Activated naive CD8-positive, alpha-beta T cell treated with anti-CD3 and anti-CD28 coated beads, Interleukin-2, amount 50 U/mL, for 24 hours (primary cell): ENCODE measurements at places on chromosomes 7 and 10.

DNA sequence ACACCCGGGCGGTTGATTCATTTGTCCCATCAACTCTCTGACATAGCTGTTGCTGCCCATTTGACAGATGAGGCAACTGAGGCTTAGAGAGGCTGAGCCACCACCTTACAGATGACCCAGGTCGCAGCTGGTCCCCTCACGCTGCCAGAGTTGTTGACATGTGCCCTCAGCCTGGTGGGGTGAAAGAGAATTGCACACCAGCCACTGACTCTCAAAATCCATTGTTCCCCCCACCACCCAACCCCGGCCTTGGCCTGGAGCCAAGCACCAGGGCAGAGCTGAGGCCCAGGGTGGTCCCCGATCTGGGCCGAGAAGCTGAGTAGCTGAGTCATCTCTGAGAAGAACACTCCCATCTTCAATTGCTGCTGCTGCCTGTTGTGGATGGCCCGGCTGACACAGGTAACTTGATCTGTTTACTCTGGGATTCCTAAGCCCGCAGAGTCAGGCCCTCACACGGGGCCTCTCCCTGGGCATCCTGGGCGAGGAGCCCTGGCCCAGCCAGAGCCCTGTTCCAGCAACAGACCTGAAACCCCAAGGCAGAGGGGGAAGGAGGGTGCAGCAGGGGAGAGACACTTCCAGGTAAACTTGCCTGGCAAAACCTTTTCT, 27.5 kb downstream of the PVRIG start:
- peak; percentile 38 for DNase-seq

GRCh38 chr7:38893061-38893460, 15.9 kb downstream of the VPS41 start:
- DNase-seq = no peak

- DNase-seq = no peak
Observed at GRCh38 chr10:15829495-15829894, 30.8 kb downstream of the MINDY3 start.

- DNase-seq = no peak
Observed at GRCh38 chr10:124149189-124150042, 56.0 kb upstream of the CHST15 start.

GRCh38 chr7:113873554-113874151, 45.2 kb downstream of the PPP1R3A start:
- DNase-seq = no peak

DNA sequence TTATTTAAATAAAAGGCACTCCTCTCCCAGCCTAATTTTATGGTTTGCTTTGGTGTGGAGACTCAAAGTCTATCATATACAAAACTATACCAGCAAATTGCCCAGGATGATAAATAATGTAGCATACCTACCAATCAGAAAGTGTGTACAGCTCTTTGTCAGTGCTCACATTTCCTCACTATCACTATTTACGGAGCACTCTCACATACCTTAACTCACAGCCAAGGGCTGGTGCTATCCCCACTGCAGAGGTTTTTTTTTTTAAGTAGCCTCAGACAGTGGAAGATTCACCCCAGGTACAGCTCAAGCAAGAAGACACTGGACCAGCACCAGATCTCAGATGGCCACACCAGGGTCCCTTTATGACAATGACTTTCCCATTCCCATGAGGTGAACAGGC, 2.5 kb downstream of the PDLIM1 start:
- DNase-seq = no peak

GRCh38 chr10:49024484-49024883, 84.8 kb upstream of the LRRC18 start:
- DNase-seq = no peak

GRCh38 chr10:22740180-22740579, 25.8 kb upstream of the PIP4K2A start:
- no peak for DNase-seq

GRCh38 chr10:49596836-49597235, 13.3 kb upstream of the SLC18A3 start:
- DNase-seq = no peak

GRCh38 chr7:154794147-154794780, 208.7 kb downstream of the PAXIP1 start:
- DNase-seq = peak; percentile 15

GRCh38 chr10:121558238-121558637, 40.0 kb downstream of the FGFR2 start:
- no peak for DNase-seq

DNA sequence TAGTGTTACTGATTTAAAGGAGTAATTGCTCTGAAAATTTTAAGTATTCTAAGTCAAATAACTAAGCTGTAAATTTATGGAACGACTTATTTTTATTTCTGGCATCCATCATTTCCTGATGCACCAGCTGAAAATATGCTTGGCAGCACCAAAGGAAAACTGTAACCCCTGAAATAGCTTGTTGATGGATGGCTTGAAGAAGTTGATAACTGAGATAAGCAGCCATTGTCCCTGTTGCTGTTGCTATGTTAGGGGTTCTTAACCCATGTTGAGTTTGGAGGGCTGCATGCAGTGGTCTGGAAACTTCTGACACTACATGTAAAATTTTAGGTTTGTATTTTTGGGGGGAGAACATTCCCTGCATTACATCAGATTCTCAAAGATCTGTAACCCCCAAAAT, 30.6 kb downstream of the RPA3 start:
- no peak for DNase-seq

DNA sequence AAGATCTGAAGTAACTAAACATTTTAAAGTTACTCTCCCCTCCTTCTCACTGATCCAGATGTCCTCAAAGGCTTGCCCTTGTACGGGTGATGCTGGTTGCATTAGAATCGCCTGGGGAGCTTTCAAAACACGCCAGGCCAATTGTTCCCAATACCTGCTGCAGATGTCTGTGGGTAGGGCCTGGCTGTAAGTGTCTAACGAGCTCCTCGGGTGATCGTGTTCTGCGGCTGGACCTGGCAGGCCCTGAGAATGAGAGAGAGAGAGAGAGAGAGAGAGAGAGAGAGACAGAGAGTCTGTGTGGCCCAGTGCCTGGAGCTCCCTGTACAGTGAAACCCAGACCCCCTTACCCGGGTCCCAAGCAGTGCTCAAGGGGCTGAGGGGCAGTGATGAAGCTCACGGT, 8.4 kb downstream of the COL13A1 start:
- no peak for DNase-seq

- DNase-seq = no peak
Observed at GRCh38 chr7:93119191-93119905, 1.6 kb upstream of the SAMD9 start.

DNA sequence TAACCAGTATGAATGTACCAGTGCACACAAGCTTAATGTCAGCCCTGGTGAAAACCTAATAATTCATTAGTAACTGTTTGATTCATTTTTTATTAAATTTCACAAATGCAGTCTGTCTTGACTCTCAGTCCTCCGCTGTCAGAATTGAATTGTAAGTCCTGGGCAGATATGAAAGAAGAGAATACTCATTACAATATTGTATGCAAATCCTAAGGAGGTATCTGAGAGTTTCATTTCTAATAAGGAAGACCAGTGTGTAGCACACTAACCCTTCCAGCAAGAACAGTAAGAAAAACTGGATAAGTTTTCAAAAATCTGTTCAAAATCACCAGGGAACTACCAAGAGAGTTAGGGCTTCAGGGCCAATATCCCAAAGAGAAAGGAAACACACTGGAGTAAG, 652.1 kb downstream of the SUGCT start:
- DNase-seq = no peak

GRCh38 chr10:116710076-116710475, 32.3 kb downstream of the HSPA12A start:
- no peak for DNase-seq

- no peak for DNase-seq
Observed at GRCh38 chr10:17820943-17821342, 11.8 kb downstream of the MRC1 start.

GRCh38 chr10:96747734-96748550, 27.6 kb upstream of the PIK3AP1 start:
- peak; percentile 22 for DNase-seq

DNA sequence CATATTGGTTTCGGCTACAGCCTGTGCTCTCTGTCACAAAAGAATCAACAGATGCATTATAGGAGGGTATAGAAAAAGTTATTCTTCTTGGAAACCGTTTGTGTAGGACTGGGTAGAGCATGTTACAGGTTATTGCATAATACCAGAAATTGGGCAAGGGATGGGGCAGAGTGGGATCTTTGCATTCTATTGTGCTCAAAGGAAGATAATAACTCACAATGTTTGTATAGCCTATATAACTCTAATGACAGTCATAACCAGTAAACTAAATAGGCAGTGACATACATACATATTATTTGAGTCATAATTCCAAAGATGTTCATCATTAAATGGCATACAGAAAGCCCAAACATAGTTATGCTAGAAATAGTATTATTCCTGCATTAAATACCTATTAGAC, 179.7 kb downstream of the XPNPEP1 start:
- DNase-seq = no peak

DNA sequence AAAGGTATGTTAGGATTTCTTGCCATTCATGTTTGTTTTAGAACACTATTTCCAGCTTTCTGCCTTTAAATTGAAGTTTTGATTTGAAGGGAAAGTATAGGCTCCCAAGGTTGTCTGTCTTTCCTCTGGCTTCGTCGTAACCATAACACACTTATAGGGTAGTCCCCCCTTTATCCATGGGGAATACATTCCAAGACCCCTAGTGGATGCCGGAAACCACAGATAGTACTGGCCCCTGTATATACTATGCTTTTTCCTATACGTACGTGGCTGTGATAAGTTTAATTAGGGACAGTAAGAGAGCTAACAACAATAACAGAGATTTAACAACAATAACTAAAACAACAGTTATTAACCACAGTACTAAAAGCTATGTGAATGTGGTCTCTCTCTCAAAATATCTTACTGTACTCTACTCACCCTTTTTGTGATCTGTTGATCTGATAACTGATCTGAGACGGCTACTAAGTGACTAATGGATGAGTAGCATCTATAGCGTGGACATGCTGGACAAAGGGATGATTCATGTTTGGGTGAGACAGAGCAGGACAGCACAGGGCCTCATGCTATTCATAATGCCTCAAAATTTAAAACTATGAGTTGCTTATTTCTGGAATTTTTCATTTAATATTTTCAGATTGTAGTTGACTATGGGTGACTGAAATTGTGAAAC, 273.1 kb downstream of the AUTS2 start:
- DNase-seq = no peak

GRCh38 chr7:18087687-18088078, 60.0 kb upstream of the PRPS1L1 start:
- no peak for DNase-seq

GRCh38 chr7:142832417-142832816, 22.5 kb upstream of the EPHB6 start:
- no peak for DNase-seq

DNA sequence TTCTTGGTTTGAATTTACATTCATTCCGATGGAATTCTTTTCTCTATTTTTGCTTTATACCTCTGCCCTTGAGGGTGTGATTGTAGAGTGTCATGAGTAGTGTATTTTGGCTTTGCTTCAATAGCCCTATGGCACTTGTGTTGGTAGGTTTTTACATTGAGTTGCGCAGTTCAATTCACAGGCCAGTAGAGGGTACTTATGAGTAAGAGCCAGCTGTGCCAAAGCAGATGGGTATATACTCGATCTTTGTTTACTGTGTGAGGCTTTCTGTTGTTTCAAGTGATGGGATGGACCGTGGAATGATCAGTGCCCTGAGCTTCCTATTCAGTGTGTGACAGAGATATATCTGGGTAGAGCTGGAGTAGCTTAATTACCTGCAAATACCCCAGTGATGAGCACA, 4.3 kb upstream of the AKR1C3 start:
- DNase-seq = no peak
